Kidney tubule cell (primary cell): ENCODE measurements at places on chromosomes 6 and 20.

DNA sequence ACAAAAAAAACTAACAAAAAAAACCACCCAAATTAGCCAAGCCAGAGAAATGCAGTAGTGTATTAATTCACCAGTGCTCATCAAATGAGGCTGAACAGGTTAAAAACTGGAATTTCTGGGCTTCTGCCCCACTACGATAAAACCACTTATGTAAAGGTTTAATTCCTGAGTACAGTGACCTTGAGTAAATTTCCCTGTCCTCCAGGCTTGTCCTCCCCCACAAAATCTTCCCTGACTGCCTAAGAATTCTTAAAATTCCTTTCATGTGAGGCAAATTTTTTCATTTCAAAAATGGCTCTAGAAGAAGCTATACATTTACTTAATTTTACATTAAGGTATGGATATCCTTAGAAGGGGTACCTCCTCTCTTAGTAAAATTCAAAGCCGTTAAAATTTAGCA is 80.1 kb upstream of the ID4 start:
- peak; percentile 39 for DNase-seq

DNA sequence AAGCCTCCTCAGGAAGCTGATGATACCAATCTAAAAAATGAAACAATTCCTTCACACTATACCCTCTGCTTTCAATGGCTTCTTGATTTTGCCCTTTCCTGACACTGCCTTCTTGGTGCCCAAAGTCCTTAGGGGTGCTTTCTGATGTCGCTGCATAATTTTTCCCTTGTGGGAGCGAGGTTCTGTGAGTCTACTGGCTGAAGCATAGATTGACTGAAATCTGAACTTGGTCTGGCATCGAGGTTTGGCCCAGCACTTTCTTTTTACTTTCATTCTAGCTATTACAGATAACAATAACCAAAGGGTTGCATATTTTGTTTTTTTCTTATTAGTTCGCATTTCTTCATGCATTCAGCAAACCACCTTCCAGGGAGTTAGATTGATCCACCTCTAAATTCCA is 65.8 kb downstream of the E2F3 start:
- no peak for DNase-seq

GRCh38 chr20:46683668-46683938 is 5.6 kb downstream of the TP53RK start:
- DNase-seq = no peak

GRCh38 chr6:116461331-116461931 is at the start of gene CALHM6:
Gene CALHM6 (plus strand): TSS chr6:116461375. CDS start chr6:116461930, 555 bp downstream.
- no peak for DNase-seq

DNA sequence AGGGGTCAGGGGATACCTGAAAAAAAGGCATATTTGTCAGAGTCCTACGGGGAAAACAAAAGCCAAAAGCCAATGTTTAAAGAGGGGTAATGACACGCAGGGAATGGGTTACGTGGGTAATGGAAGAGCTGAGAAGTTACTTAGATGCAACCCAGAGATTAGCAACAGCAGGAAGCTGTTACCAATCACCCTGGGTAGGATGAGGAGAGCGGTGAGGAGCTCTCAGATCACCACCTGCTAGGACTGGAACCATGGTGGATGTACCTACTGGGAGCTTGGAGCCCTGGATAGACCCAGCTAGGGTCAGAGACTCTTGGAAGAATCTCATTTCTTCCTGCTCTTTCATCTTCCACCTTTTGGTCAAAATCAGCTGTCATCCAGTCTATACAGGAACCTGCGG is 51.2 kb upstream of the RNF24 start:
- no peak for DNase-seq

- no peak for DNase-seq
These were observed 89.6 kb downstream of the RIPOR3 start for GRCh38 chr20:50601511-50602431.

- DNase-seq = no peak
These were observed 126.8 kb upstream of the BEND6 start for GRCh38 chr6:56827908-56828649.

- no peak for DNase-seq
These were observed 13.3 kb downstream of the SLC22A1 start for GRCh38 chr6:160134779-160135547.

- no peak for DNase-seq
These were observed 5.4 kb downstream of the METTL24 start for GRCh38 chr6:110352563-110353262.

DNA sequence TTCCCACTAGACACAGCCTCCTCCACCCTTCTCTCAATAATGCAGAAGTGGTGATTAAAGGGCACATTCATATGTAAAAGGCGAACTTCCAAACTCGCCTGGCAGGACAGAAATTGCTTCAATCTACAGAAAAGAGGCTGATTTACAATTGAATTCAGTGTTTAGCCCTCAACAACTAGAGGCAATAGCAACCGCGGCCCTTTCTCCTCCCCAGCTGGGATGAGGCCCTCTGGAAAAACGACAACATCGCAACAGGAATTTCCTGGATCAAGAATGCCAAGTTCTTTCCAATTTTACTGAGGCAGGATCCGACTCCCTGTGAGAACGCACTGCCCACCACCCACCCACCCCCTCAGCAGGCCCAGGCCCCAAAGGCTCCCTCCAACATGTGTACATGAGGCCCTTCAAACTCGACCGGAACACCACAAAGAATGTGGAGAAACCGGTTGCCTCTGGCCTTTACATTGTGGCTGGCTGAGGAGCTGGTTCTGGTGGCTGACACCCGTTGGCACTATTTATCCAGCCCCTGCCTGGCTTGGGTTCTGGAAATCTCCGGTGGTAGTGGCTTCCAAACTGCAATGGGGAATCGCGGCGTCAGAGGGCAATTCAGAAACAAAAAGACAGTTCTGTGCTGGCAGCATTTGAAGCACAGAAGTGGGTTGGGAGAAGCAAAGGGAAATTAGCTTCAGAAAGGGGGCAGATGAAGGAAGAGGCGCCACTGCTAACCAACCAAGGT is 36.8 kb downstream of the ZMYND8 start:
- peak; percentile 68 for DNase-seq

GRCh38 chr6:35596448-35597442 is 84.0 kb upstream of the TULP1 start:
- peak; percentile 75 for DNase-seq

- no peak for DNase-seq
These were observed 57.0 kb downstream of the PRR18 start for GRCh38 chr6:166251211-166251610.

GRCh38 chr6:20095436-20095835 is 116.8 kb downstream of the MBOAT1 start:
- DNase-seq = no peak

- DNase-seq = no peak
These were observed 29.1 kb upstream of the TMEM14A start for GRCh38 chr6:52641826-52642225.
